Omental fat pad (tissue), 4 donors: ENCODE measurements at places on chromosomes 4 and X. TPM values are rescaled to one million over a fixed set of nuclear protein-coding genes. Genes with fewer than 3 reads are reported as not detected.

DNA sequence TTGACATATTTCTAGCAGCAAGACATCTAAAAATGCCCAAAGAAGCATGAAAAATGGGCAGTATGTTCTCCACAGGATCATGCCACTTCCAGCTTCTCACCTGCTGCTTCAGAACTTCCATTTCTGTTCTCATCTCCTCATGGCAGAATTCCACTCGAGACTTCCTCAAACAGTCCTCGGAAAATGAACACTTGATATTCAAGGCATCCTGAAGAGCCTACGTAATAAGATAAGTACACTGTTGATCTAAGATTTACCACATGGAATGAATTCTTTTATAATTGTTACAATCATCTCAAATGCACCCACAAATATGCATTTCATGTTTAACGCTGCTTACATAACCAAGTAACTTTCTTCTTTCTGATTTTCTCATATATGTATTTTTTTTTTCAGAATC lies 14.1 kb downstream of the TNIP3 start:
- DNase-seq = no peak

- no peak for DNase-seq
Measured at GRCh38 chr4:22170353-22170752, 221.8 kb upstream of the KCNIP4 start.

DNA sequence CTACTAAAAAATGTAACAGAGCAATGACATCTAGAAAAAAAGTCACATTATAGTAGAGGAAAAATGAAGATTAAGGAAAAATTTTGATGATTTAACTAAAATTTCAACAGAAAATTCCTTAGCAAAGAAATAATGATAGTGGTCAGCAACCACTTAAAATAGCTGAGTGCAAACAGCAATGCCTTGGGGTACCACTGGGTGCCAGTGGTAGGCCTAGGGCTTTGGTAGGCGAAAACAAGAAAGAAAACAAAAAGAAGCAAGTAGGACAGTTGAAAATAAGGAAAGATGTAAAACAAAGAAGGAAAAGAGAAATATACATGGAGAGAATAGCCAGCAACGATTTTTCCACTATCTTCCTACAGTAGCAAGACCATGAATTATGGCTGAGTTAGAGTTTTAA lies 313.5 kb upstream of the IRS4 start:
- DNase-seq = no peak

DNA sequence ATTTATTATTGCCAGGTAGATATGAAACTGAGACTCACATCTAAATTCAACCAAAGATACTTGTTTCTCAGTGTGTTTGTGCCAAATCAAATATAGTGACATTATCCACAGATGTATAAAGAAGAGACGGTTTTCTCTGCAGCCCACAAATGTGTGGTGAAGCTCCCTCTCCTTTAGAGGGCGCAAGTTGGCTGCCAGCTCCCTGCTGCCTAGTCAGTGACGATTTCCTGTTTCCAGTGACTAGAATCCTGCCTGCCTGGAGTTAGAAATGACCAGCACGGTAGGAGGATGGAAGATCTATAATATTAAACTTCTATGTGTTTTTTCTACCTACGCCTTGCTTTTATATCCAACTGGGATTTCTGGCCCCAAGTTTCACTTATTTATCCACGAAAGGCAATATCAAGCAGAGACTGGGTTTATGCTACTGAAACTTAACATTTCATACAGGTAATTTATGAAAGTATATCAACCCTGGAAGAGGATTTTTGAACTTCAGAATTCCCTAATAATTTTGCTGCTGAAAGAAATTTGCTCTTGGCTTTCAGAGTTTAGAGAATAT lies 1793.7 kb upstream of the TENM3 start:
- DNase-seq = no peak

DNA sequence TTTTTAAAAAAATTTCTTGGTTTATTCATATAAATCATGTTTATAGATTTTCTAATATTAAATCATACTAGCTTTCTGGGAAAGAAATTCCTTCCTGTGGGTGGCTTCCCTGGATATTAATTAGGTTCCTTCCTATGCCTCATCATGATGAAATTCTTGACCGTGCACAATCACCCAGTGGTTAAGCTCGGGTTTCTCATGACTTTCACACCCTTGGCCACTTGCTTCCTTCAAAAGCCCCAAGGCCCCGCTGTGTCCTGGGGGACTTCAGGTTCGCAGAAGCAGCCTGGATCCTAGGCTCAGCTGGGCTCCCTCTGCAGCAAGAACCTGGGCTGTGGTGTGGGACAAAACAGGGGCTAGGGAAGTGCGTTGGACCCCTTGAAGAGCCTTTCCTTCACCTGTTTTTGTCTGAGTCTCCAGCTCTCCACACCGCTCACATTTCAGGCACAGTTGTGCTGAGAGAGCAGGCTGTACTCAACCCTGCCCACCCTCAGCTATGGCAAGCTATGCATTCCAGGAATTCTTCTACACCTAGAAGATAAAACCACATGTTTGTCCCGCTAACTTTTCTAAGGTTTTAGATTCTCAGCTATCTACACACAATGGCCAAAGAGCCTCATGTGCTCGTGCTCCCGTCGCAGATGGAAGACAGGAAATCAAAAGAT lies 48.9 kb upstream of the TMSB15B start:
- no peak for DNase-seq

TBC1D9 gene
- 60.3 TPM for total RNA-seq

ADH1A gene
- 13.6 TPM for total RNA-seq

TMEM31 gene
- total RNA-seq = not detected

CFAP299 gene
- total RNA-seq = 0.79 TPM

MAGED2 gene
- 123 TPM for total RNA-seq

- no peak for DNase-seq
Measured at GRCh38 chrX:38335382-38335781, 8.1 kb upstream of the RPGR start.
